ENCODE measurements at places on chromosomes 7 and 10.

GRCh38 chr10:61845950-61846268 is 55.6 kb upstream of the ARID5B start:
- DNase-seq = no peak

- no peak for DNase-seq
These were observed 1.1 kb downstream of the FAM237B start for GRCh38 chr7:90320014-90320413.

GRCh38 chr7:101620991-101621390 is 8.1 kb downstream of the MYL10 start:
- no peak for DNase-seq

DNA sequence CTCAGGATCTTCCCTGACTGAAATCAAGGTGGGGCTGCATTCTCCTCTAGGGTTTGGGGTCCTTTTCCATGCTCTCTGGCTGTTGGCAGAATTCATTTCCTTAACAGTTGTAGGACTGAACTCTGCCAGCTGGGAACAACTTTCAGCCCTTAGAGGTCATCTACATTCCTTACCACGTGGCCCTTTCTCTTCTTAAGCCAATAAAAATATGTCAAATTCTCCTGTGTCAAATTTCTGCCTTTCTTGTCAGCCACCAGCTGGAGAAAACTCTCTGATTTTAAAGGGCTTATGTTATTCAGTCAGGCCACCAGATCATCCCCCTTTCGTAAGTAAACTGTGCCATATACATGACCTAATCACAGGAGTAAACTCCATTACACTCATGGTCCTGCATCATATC is 95.3 kb upstream of the IL6 start:
- no peak for DNase-seq

GRCh38 chr7:138625084-138625848 is 75.9 kb downstream of the SVOPL start:
- no peak for DNase-seq

GRCh38 chr10:12829831-12830390 is 171.6 kb downstream of the CCDC3 start:
- no peak for DNase-seq

GRCh38 chr7:5492020-5492635 is 68.5 kb upstream of the TNRC18 start:
- DNase-seq = no peak

DNA sequence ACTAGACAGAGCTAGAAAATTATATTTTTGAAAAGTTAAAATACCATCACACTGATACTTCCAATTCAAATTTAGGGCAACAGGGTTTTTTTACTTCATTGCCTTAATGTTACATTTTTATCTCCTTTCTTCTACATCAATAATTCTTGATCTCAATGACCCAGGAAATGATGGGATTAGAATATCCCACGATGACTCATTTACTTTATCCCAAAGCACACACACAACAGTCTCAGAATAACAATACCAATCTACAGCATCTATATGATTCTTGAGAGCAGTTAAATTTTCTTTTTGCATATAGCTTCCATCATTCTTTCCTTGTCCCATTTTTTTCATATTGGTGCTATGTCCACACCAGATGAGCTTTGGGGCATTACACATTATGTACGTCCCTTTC is 98.4 kb upstream of the EEPD1 start:
- DNase-seq = no peak

- no peak for DNase-seq
These were observed 117.5 kb upstream of the UNC5B start for GRCh38 chr10:71094712-71095390.

GRCh38 chr10:3906511-3907111 is 121.6 kb upstream of the KLF6 start:
- DNase-seq = peak; percentile 10

Measured in AG10803 (cell line).